ENCODE measurements at places on chromosomes 5 and 9.

- no peaks in the 10 kb centered on the region for H3K4me1 ChIP-seq
- no peaks in the 10 kb centered on the region for H3K36me3 ChIP-seq
- H3K27ac ChIP-seq = no peak within 1 kb of the TSS
- DNase-seq = no peak
- no peaks in the 10 kb centered on the region for H3K27me3 ChIP-seq
Measured at GRCh38 chr5:19987612-19988361, at the start of gene CDH18. CDH18 (minus strand) TSS chr5:19988200; CDS start chr5:19838986, 149,214 bp downstream.

GRCh38 chr9:128607642-128608350 is 48.9 kb downstream of the DYNC2I2 start:
- no peaks in the 10 kb centered on the region for H3K4me1 ChIP-seq
- H3K27ac ChIP-seq = no peak overlapping the region
- DNase-seq = no peak
- peaks cover 100% of the 10 kb centered on the region for H3K36me3 ChIP-seq

GRCh38 chr9:137458194-137459151 is 661 bp downstream of the NSMF start:
- H3K36me3 ChIP-seq = peaks cover 9% of the 10 kb centered on the region
- DNase-seq = no peak
- no peak overlapping the region for H3K27ac ChIP-seq
- H3K4me3 ChIP-seq = peak overlapping the region; percentile 67
- no peaks in the 10 kb centered on the region for H3K27me3 ChIP-seq
- peaks cover 21% of the 10 kb centered on the region for H3K4me1 ChIP-seq

GRCh38 chr5:54742417-54742891 is 224.9 kb downstream of the SNX18 start:
- H3K27me3 ChIP-seq = no peaks in the 10 kb centered on the region
- no peaks in the 10 kb centered on the region for H3K36me3 ChIP-seq
- H3K4me1 ChIP-seq = peaks cover 21% of the 10 kb centered on the region
- no peak for DNase-seq
- no peak overlapping the region for H3K27ac ChIP-seq
- no peak overlapping the region for H3K4me3 ChIP-seq

DNA sequence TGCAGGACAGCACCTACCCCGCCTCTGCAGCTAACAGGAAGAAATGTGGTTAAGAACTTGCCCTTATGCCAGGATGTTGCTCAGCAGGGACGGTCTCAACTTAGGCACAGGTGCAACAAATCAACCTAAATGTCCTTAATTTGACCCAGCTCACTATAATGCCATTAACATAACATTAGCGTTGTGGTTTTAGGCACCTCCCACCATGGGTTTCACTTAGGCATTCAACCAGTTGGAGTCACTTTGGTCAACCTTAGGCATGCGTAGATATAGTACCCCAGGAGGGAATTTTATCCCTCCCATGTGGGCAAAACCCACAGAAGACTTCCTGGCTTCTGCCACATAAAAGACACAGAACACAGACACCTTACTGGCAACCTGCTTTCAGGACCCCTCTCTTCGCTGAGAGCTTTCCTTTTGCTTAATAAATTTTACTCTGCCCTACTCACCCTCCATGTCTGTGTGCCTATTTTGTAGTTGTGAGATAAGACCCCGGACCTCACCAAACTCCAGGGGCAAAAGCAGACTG is 8.7 kb upstream of the ERAP1 start:
- peaks cover 35% of the 10 kb centered on the region for H3K4me1 ChIP-seq
- peak; percentile 69 for DNase-seq
- H3K36me3 ChIP-seq = peaks cover 3% of the 10 kb centered on the region
- H3K27me3 ChIP-seq = no peaks in the 10 kb centered on the region
- H3K27ac ChIP-seq = peak overlapping the region; percentile 98

DNA sequence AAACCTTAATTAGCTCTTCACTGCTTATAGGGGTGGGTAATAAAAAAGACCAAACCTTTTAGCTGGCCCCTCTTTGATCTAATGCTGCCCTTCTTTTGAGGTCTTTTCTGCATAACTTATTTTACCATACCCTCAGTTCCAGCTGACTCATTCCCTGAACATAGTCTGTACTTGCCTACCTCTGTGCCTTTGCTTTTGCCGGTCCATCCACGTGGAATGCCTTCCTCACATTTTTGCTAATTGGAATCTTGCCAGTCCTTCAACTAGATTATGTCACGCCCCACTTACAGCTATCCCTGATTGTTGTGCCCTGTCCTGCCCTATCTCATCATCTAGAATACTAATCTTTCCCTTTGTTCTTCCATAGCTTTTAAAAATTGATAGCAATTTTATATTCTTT is 44.2 kb downstream of the FAF2 start:
- H3K4me1 ChIP-seq = peaks cover 10% of the 10 kb centered on the region
- H3K36me3 ChIP-seq = peaks cover 44% of the 10 kb centered on the region
- no peak overlapping the region for H3K4me3 ChIP-seq
- peak overlapping the region; percentile 6 for H3K27ac ChIP-seq
- H3K27me3 ChIP-seq = no peaks in the 10 kb centered on the region

DNA sequence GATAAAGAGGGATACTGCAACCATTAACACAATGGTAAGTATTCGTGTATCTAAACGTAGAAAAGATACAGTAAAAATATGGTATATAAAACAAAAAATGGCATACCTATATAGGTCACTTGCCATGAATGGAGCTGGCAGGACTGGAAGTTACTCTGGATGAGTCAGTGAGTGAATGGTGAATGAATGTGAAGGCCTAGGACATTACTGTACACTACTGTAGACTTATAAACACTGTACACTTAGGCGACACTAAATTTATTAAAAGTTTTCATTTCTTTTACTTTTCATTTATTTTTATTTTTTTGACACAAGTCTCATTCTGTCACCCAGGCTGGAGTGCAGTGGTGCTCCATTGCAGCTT is 14.1 kb downstream of the TDRD7 start:
- H3K4me3 ChIP-seq = no peak overlapping the region
- no peak overlapping the region for H3K27ac ChIP-seq
- H3K4me1 ChIP-seq = peaks cover 13% of the 10 kb centered on the region
- H3K27me3 ChIP-seq = no peaks in the 10 kb centered on the region

DNA sequence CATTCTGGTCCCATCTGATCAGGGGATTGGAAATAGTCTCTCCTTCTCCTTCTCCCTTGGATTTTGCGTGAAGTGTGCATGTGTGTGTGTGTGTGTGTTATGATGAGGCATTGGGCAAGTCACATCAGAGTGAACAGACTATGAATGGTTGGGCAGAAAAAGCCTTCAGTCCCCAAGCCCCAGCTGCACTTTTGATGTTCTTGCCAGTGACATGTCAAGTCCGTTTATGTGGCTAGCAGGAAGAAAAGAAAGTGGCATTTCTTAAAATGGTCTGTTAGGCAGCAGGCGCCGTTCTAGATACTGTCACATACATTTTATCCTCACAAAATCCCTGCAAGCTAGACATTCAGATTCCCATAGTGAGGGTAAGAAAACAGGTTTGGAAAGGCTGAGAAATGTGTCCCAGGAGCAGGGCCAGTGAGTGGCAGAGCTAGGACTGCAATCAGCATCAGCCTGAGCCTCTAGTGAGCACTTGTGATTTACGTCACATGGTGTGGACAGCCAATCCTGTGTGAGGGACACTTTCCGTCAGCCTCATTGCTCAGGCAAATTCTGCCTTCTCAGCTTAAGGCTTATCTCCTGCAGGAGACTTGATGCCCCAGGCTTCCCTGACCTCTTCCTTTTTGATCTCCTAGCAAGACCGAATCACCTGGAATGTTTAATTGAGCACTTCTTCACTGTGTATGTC is 60.4 kb downstream of the GLRA1 start:
- no peak for DNase-seq
- peaks cover 6% of the 10 kb centered on the region for H3K4me1 ChIP-seq
- no peaks in the 10 kb centered on the region for H3K27me3 ChIP-seq
- peaks cover 3% of the 10 kb centered on the region for H3K36me3 ChIP-seq

GRCh38 chr9:130998597-130999244 is 10.3 kb upstream of the LAMC3 start:
- H3K4me1 ChIP-seq = peaks cover 3% of the 10 kb centered on the region
- no peak for DNase-seq
- no peak overlapping the region for H3K27ac ChIP-seq
- peaks cover 15% of the 10 kb centered on the region for H3K27me3 ChIP-seq
- H3K36me3 ChIP-seq = no peaks in the 10 kb centered on the region

- H3K36me3 ChIP-seq = peaks cover 2% of the 10 kb centered on the region
- no peaks in the 10 kb centered on the region for H3K27me3 ChIP-seq
- DNase-seq = no peak
- H3K4me1 ChIP-seq = no peaks in the 10 kb centered on the region
Measured at GRCh38 chr9:37333288-37333687, 89.2 kb upstream of the GRHPR start.

DNA sequence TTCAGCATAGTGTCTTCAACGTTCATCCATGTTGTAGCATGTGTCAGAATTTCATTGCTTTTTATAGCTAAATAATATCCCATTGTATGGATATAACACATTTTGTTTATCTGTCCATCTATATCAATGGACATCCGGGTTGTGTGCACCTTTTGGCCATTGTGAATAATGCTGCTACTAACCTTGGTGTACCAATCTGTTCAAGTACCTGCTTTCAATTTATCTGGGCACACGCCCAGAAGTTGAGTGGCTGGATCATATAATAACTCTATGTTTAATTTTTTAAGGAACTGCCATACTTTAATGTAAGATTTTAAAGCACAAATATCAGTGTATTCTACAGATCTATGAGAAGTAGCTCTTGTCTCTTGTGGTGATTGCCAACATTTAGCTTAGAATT is 43.5 kb downstream of the SCAI start:
- H3K36me3 ChIP-seq = peaks cover under 1% of the 10 kb centered on the region
- H3K4me3 ChIP-seq = no peak overlapping the region
- H3K4me1 ChIP-seq = peaks cover 19% of the 10 kb centered on the region
- H3K27ac ChIP-seq = no peak overlapping the region

GRCh38 chr5:89556215-89556913 is 673.4 kb upstream of the MEF2C start:
- no peak for DNase-seq
- H3K4me1 ChIP-seq = no peaks in the 10 kb centered on the region
- no peak overlapping the region for H3K27ac ChIP-seq
- no peak overlapping the region for H3K4me3 ChIP-seq
- no peaks in the 10 kb centered on the region for H3K36me3 ChIP-seq

- H3K27ac ChIP-seq = peak overlapping the region; percentile 58
- peak overlapping the region; percentile 22 for H3K4me3 ChIP-seq
- H3K4me1 ChIP-seq = peaks cover 39% of the 10 kb centered on the region
- DNase-seq = no peak
- peaks cover 96% of the 10 kb centered on the region for H3K36me3 ChIP-seq
Measured at GRCh38 chr5:177434942-177435738, 8.7 kb downstream of the GRK6 start.

GRCh38 chr5:160506006-160507004 is 84.7 kb downstream of the PTTG1 start:
- peak overlapping the region; percentile 47 for H3K4me3 ChIP-seq
- peaks cover 41% of the 10 kb centered on the region for H3K4me1 ChIP-seq
- H3K36me3 ChIP-seq = peaks cover 10% of the 10 kb centered on the region
- DNase-seq = peak; percentile 75
- H3K27ac ChIP-seq = peak overlapping the region; percentile 95

- no peaks in the 10 kb centered on the region for H3K36me3 ChIP-seq
- no peaks in the 10 kb centered on the region for H3K4me1 ChIP-seq
- DNase-seq = no peak
- no peak overlapping the region for H3K4me3 ChIP-seq
Measured at GRCh38 chr5:35325836-35326235, 95.5 kb upstream of the PRLR start.

DNA sequence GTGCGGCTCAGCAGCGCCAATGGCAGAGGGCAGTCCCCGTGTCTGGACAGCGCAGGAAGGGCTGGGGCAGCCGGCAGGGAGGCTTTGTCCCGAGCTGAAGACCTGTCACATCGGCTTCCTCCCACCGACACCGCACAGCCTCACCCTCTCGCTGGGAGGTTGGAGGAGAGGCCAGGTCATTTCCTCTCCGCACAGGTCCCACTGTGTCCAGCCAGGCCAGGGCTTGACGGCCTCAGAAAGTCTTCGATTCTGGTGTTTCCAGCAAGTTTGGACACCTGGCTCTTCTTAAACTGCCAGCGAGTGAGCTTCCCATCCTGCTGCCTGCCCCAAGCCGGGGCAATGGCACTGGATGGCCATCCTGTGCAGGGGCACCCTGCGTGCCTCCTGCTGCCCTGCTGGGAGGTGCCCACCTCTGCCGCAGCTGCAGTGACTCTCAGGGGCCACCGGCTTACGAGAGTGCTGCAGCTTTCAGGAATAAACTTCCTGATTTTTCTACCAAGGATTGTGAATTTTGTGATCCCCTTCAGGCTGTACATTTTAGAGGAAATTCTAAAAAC is 33.9 kb downstream of the AHRR start:
- no peak for DNase-seq
- H3K36me3 ChIP-seq = no peaks in the 10 kb centered on the region
- no peak overlapping the region for H3K4me3 ChIP-seq
- no peaks in the 10 kb centered on the region for H3K4me1 ChIP-seq
- H3K27me3 ChIP-seq = peaks cover 15% of the 10 kb centered on the region

DNA sequence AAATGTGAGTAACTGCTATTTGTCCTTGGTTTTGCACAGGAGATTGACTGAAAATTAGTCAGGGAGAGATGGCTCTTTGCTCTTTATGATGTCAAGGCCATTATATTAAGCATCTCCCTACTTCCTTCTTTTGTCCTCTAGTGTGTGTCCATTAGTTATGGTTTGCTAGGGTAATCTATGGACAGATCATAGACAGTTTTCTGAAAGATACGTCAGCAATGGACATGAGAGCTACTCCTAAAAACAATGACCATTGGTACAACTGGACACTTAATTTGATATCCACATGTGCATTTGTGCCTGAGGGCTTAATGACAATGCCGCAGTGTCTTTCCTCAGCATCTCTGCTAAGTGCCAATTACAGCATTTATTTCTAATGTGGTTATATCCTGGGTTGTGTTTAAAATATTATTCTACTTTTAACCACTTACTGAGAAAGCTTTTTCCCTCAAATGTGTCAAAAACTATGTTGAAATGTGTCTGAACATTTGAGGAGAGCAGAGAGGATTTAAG is 218.2 kb upstream of the RFX3 start:
- no peaks in the 10 kb centered on the region for H3K4me1 ChIP-seq
- H3K36me3 ChIP-seq = no peaks in the 10 kb centered on the region
- DNase-seq = no peak
- no peak overlapping the region for H3K4me3 ChIP-seq
- H3K27me3 ChIP-seq = peaks cover 7% of the 10 kb centered on the region

GRCh38 chr9:84780385-84780784 is 110.9 kb downstream of the NTRK2 start:
- no peak for DNase-seq
- H3K4me3 ChIP-seq = no peak overlapping the region
- H3K27ac ChIP-seq = no peak overlapping the region
- H3K4me1 ChIP-seq = no peaks in the 10 kb centered on the region
- no peaks in the 10 kb centered on the region for H3K36me3 ChIP-seq
- peaks cover 14% of the 10 kb centered on the region for H3K27me3 ChIP-seq

- H3K27ac ChIP-seq = no peak within 1 kb of the TSS
- no peaks in the 10 kb centered on the region for H3K36me3 ChIP-seq
- H3K27me3 ChIP-seq = peaks cover 59% of the 10 kb centered on the region
Measured at GRCh38 chr5:170503990-170504596, at the start of gene KCNIP1. KCNIP1 (plus strand) TSS chr5:170504020.
